T-helper 2 cell (primary cell): ENCODE measurements at places on chromosomes 3 and 15.

DNA sequence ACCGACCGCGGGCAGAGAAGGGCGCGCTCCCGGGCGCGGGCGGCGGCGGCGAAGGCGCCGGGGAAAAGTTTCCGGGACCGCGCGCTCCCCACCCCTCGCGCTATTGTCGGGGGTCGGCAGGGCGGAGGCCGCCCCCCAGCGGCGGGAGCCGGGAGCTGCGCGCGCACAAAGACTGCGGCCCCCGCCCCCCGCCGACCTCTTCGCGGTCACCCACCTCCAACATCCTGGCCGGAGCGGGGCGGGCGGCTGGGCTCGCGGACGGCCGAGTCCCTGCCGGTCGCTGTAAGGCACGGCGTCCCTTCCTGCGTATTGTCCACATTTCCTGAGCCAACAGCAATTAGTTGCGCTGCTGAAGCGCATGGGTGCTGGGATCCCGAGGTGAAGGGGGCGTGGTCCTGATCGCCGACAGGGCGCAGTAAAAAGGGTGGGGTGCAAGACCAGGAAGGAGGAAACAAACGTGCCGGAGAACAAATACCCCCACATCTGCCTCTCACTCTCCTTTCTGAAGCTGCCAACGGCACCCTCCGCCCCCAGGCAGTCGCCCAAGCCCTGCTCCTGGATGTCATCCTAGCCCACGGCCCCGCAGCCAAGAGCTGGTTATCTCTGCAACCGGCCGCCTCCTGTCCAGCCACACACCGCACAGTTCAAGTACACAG, at the start of gene TMEM44:
Gene TMEM44, minus strand, starts transcription at position 71 of the 656 bp plus-strand sequence. CDS start 204 bp downstream, outside the sequence.
- peak; percentile 85 for DNase-seq

DNA sequence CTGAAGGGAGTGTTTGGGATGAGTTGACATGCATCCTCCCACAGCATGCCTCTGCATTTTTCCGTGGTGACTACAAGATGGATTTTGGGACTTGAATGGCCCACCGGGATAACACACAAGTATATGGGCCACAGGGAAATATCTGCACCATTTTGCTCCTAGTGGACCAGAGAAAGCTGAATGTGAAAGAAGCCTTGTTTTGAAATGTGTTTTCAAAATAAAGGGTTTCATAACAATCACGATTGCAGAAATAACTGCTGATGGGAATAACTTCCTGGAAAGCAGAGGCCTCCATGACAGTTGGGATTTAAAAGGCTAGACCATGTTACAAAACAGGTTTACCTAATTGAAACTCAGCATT, 77.5 kb upstream of the PRR23C start:
- no peak for DNase-seq

DNA sequence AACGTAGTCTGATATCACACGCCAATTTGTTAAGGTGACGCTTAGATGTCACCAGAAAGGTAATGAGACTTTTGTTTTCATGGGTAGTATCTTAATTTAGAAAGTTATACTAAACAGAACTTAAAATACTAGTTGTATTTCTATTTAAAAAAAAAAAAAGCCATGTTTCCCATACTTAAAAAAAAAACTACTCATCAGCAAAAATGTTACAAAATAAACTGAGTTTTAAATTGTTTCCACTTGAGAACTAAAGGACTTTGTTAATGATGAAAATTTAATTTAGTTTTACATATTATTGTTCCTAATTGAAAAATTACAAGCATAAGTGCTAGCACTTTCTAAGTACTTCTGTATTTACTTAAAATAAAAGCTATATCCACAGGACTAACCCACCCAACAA, 300.8 kb upstream of the ATP11B start:
- no peak for DNase-seq

DNA sequence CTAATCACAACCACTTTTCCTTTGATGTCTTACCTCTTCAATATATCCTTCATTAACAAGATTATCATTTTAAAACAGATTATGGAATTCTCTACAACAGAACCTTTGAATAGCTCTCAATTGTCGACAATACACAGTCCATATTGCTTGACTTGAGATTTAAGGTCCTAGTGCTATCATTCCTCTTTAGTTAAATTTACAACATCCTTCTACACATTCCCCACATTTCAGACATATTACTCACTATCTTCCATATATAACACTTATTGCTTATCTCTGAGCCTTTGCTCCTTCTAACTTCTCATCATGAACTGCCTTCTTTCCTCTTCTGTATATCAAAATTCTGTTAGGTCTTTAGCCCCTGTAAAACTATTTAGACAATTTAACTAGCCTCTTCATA, 247.0 kb downstream of the STXBP5L start:
- no peak for DNase-seq

GRCh38 chr3:41684797-41685735, 276.8 kb downstream of the ULK4 start:
- no peak for DNase-seq

DNA sequence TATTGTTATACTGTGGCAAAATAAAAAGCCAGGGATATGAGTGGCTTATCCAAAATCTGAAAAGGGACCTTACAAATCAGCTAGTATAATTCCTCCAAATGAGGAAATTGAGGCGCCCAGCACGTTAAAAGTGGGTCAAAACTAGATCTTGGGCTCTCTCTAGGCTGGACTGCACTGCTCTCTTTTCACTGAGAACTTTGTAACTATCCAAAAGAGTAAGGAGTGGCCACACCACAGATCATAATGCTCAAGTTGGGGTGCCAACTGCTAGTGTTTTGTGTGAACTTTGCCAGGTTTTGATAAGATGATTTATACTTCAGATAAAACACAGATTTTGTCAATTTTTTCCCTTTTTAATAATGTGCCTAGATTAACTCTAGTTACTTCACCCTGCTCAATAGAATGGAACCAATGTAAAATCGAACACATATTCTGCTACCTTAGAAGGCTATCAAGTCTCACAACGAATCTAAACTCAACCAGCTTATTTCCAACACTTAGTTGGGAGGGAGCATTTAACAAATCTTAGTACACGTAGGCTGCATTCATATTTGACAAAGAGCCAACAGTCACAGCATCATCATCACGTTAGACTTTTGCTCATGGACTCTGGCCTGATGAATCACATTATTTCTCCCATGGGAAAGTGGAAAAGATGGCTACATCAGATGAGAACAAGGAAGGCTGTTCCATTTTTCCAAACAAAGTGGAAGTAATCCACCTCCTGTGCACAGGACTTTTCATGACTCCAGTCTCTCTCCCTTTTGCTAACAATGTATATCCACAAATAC, 64.4 kb downstream of the ABI3BP start:
- no peak for DNase-seq

DNA sequence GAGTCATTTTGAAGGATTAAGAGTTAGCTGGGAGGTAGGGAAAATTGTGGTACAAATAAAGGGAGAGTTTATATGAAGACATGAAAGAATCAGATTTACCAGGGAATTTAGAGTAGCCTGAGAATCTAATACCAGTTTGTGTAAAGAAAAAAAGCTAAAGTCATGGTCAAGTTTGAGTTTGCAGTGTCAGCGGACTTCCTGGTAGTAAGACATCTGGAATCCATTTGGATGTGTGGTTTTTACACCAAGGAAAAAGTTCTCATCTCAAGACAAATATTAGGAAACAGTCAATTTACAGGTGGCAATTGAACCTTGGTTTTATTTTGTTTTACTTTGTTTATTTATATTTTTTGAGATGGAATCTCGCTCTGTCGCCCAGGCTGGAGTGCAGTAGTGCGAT, 1.5 kb upstream of the P2RY12 start:
- DNase-seq: no peak

- no peak for DNase-seq
Observed at GRCh38 chr15:86066174-86066834, 13.4 kb upstream of the AGBL1 start.

DNA sequence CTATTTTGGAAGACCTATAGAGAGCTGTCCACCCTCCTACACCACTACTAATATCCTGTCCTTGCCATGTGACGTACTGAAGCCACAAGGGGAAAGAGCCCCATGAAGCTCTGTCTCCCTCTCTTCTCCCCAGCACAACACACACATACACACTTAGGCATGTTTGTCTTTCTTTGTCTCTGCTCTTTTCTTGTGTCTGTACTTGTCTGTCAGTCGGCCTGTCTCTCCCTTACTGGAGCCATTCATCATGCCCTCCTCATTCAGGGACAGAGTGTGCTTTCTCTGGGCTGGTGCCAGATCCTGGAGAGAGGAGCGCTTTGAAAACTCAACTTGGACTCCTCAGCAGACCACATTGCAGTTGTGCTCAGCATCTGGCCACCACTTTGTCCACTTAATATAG, 47.6 kb downstream of the PSMD6 start:
- DNase-seq: no peak

DNA sequence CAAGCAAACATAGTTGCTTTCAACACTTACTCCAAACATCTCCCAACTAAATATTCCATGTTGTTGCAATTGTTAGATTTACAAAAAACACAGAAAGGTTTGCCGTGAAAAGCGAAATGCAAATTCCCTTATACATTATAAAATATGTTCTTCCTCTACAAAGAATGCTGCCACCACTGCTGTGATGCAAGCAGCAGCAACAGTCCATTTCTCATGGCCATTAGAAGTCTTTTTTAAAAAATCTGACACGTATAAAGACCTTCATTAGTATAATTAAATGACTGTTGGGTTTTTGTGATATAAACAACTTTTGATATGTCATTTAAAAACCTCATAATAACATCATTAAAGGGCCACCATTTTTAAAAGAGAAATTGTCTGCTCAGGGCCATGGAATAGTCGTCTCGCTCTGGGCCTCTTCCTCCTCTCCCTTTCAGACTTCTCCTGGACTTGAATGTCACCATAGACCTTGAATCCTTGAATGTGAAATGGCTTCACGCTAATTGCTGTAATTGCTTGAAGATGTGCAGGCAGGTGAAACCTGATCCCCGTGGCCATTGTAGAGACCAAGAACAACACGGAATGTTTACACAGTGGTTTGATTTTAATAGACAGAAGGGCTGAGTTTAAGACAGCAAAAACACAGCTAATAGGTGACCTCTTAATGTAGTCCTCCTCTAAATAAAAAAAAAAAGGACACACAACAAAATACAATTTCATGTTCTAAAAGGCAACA, 450.4 kb downstream of the FOXP1 start:
- DNase-seq: no peak

GRCh38 chr3:175857666-175858270, 998.6 kb downstream of the NAALADL2 start:
- no peak for DNase-seq

DNA sequence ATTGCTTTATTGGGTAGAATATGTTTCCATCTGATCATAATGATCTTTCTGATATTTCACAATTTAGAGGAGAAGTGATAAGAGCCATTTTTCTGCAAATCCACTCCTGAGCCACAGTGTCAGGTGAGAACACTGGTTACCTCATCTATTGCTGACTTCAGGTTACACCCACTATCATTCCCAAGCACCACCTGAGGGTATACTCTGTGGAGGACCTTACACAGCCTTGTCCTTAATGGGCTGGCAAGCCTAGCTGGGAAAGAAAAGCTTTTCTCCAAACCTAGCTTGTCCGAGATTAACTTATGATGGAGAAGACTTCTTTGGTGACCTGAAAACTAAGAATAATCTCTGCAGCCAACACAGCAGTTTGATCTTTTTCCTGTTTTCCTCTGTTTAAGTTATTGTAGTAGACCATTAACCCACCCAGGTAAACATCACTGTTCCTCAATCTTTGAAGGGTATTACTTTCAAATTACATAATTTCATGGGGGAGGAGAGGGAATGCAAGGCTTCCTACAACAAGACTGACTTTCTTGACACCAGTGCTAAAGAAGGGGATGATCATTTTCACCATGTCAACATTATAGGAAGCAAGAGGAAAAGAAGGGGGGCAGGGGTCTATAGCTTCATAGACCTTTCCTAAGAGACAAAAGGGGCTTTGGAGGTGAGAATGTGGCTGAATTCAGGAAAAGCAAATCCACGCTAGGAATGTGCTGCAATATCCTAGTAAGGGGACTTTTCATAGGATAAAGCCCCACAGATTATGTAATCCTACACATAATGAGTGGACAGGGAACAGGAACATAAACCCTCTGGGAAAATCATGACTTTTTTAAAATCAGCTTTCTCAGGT, 1.7 kb downstream of the NCEH1 start:
- no peak for DNase-seq

GRCh38 chr3:63192248-63192647, 85.9 kb upstream of the SYNPR start:
- no peak for DNase-seq

GRCh38 chr3:168362661-168363247, 267.0 kb upstream of the GOLIM4 start:
- no peak for DNase-seq

- no peak for DNase-seq
Observed at GRCh38 chr15:61527836-61528580, 298.9 kb upstream of the RORA start.

DNA sequence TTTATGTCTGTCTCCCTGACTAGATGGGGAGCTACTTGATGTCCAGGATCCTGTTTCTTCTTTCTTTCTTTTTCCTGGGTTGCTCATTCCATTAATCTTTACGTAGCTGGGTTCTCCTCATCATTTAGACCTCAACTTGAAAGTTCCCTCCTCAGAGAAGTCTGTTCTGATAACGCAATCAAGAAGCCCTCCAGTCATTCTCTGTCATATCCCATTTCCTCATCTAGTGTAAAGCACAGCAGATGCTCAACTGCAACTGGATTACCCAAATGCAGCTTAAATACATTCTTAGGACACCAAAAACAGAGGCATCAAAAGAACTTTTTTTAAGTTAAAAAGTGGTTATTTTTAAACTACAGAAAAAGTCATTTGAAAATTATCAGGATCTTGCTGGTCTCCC, 51.7 kb upstream of the ST3GAL6 start:
- DNase-seq: no peak

DNA sequence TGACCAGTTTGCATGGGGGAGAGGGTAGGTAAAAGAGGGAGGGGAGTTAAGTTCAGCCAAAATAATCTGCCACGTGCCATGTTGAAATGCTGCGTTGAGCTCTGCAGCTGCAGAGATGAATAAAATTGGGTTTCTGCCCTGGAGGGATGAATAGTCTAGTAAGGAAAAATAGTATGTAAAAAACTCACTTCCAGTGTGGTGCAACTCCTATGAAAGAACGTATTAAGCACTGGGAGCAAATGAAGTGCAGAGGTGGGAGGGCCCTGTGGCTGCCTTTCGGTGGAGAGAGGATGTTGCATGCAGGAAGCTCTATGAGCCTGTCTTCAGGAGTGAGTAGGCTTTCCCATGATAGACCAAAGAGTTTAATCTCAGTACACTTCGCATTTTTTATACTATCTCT, 8.6 kb downstream of the CEP63 start:
- DNase-seq: no peak

GRCh38 chr3:124826703-124827102, 60.5 kb downstream of the ITGB5 start:
- no peak for DNase-seq

GRCh38 chr3:97479740-97480139, 284.8 kb upstream of the ARL6 start:
- DNase-seq: no peak

- DNase-seq: no peak
Observed at GRCh38 chr3:138271189-138271794, 58.4 kb downstream of the NME9 start.
